Ovary (tissue), 10 donors: ENCODE measurements at places on chromosomes 5 and 9.

DNA sequence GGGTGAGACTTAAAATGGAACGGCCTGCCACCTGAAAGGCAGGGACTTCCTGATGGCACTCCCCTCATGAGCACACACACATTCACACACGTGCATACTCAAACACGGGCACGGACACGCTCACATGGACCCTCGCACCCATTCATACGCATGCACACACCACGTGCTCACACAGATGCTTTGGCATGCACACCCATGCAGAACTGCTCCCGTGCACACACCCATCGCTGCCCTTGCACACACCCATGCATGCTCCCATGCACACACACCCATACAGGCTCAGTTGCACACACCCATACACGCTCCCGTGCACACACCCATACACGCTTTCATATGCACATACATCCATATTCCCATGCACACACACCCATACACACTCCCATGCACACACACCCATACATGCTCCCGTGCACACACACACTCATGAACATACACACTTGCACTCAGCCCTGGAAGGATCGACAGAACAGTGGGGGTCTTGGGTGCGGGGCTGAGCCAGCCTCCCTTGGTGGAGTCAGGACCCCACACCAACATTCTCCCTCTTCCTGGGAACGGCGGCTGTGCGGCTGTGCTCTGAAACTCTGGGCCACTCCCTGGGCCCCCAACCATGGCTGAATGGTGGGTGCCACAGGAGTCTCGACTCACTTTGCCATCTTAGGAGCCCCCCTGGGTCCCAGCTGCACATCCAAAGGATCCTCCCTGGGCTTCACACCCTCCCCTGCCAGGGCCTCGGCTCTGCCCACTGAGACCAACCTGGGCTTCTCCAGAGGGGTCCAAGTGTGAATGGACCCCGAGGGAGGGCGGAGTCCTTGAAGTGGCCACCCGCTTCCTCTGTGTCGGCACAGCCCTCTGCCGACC, 115.2 kb downstream of the RXRA start:
- no peak for DNase-seq

DNA sequence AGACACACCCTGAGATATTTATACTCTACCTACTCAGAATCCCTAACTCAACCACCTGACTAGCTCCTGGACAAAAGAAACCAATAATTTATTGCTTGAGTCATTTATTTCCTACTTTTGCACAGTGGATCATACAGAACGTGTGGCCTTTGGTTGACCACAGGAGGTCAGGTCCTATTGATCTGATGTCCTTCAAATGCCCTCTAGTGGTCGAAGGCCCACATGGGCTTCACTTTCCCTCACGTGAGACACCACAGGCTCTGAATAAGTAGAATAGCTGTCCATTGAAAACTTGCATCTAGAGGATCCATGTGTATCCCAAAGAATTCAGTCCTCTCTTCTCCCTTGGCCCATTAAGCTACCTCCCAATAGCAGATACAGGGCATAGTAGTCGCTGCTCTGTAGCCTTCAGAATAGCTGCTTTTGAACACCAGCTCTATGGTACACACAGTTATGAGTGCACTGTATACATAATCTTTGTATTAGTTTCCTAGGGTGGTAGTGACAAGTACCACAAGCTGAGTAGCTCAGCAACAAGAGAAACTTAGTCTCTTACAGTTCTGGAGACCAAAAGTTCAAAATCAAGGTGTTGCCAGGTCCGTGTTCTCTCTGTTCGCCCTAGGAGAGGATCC, 177.6 kb upstream of the SMARCA2 start:
- DNase-seq = no peak

- no peak for DNase-seq
Measured at GRCh38 chr9:130997925-130998596, 10.9 kb upstream of the LAMC3 start.

DNA sequence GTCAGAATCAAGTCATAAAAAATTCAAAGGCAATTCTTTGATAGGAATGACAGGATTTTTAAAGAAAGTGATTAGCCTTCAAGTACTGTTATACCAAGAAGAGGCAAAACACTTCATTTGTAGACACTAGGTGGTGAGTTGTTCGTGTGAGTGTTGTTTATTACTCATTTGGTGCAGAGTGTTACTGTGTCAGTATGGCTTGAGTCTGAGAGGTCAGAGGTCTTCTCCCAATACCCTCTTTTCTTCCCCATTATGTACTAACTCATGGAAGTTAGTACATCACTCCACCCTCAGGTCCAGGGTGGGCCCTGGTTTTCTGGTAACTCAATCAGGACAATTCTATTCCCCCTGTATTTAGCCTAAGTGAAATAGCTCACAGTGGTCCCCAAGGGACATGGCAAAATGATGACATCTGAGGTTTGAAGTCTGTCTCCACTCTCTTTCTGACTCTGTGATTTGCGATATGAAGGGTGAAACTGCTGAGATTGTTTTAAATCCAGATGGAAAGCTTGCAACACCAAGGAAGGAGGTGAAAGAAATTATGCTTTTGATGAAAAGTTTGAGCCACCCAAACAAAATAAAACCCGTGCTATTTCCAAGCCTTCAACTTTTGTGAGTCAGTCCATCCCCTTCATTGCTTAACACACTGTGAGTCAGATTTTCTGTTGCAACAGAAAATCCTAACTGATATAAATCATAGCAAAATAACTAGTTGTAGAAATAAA, 56.8 kb downstream of the NUDT12 start:
- DNase-seq = no peak

DNA sequence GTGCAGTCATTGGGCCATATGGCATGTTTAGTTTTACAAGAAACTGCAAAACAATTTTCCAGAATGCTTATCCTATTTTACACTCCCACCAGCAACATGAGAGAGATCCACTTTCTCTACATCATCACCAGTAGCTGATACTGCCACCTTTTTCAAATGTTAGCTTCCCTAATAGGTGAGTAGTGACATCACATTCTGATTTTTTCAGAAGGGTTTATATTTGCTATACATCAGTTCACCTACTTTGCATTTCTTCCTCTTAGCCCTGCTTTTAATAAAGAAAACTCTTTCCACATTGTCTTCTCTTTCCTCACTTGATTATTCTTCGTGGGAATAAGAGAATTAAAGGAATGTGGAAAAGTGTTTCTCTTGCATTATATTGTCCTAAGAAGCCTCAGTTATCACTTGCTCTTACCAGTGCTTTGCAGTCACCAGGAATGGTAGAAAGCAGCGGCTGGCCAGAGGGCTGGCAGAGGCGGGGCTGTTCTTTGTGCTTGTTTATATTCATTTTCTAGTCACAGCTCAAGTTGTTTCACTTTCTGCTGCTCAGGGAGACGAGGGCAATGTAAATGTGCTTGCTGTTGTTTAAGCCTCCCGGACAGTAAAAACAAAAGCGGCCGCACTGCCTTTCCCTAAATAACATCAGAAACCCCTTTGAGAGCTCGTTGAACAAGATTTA, 164.8 kb downstream of the HSD17B3 start:
- peak; percentile 48 for DNase-seq

- DNase-seq = no peak
Measured at GRCh38 chr5:33166948-33167347, 273.8 kb upstream of the TARS1 start.

- no peak for DNase-seq
Measured at GRCh38 chr5:15703901-15704300, 203.9 kb downstream of the FBXL7 start.

DNA sequence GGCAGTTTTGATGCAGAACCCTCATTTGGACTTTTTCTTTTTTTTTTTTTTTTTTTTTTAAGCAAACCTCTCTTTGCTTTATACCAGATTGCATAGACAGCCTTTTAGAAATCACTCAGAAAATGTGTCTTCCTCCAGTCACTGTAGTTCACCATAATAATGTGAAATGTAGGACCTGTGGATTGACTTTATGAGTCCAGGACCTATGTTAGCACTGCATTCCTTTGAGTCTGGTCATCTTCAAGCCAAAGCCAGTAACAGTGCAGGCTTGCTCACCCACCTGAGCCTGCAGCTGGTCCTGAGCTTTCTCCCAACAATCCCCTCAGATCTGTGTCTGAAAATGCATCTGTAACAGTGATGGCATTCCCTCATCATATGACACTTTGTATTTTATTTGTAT, 110.7 kb upstream of the NFIL3 start:
- no peak for DNase-seq

DNA sequence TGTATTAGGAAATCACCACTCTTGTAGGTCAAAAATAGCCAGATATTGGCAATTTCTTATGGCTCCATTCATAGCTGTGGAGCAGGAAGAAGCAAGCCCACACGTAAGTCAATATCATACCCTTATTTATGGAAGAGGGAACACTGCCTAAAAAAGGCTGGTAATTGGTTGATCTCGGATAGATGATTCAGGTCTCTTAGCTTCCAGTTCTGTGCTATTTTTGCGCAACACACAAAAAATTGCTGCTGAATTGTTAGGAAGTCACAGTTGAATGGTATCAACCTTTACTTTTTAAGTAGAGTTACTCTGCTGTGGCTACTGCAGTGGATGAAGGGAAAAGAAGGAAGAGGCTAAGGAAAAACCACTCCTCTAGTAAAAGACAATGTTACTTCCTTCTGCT, 168.8 kb downstream of the ARHGAP26 start:
- no peak for DNase-seq

GRCh38 chr9:130235558-130236435, 29.8 kb upstream of the HMCN2 start:
- DNase-seq = peak; percentile 74

DNA sequence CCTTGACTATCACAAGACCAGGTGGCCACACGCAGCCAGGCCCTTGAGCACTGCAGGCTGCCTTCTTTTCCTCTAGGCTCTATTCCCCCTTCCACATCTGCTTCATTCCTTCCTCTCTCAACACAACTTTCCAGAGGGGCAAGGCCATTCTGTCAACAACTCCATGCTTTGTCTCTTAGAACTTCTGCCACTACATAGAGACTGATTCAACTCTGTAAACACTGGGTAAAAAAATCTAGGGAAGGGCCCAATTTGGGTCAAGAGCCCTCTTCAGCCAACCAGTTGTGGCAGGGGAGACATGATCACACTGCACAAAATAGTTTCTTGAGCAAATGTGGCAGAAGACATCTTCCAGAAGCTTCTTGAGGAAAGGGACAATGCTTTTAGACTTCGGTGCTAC, 55.6 kb downstream of the ATPSCKMT start:
- no peak for DNase-seq

GRCh38 chr5:100311806-100312205, 223.4 kb upstream of the FAM174A start:
- no peak for DNase-seq

- DNase-seq = no peak
Measured at GRCh38 chr5:54523534-54523933, 6.0 kb downstream of the SNX18 start.

GRCh38 chr9:129875687-129876395, 40.6 kb downstream of the USP20 start:
- DNase-seq = no peak

- DNase-seq = no peak
Measured at GRCh38 chr9:134522976-134523375, 118.6 kb upstream of the COL5A1 start.

- DNase-seq = peak; percentile 36
Measured at GRCh38 chr9:89923961-89924504, 319.2 kb downstream of the GADD45G start.

GRCh38 chr9:104961701-104962359, 33.9 kb upstream of the ABCA1 start:
- DNase-seq = no peak

GRCh38 chr5:150291388-150292385, 2.1 kb upstream of the CAMK2A start:
- no peak for DNase-seq

- no peak for DNase-seq
Measured at GRCh38 chr5:168925160-168925559, 346.0 kb upstream of the PANK3 start.

DNA sequence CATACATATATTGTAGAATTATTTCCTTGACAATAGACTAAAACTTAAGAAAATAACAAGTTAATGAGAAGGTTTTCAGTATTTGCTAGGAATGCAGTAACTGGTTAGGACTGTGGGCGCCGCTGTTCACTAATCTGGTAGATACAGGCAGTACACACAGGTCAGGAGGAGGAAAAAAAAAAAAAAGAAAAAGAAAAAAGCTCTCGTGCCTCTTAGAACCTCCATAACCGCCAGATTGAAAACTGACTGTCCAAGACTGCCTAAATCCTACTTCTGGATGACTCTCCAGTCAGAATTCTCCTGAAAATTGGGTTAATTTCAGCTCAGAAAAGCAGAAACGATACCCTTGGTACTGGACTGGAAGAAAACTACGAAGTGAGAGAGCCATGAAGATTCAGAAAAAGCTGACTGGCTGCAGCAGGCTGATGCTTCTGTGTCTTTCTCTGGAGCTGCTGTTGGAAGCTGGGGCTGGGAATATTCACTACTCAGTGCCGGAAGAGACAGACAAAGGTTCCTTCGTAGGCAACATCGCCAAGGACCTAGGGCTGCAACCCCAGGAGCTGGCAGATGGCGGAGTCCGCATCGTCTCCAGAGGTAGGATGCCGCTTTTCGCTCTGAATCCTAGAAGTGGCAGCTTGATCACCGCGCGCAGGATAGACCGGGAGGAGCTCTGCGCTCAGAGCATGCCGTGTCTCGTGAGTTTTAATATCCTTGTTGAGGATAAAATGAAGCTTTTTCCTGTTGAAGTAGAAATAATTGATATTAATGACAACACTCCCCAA, at the start of gene PCDHGA1:
Gene PCDHGA1 (plus strand): TSS at position 216 of the 782 bp plus-strand sequence.
- DNase-seq = no peak

DNA sequence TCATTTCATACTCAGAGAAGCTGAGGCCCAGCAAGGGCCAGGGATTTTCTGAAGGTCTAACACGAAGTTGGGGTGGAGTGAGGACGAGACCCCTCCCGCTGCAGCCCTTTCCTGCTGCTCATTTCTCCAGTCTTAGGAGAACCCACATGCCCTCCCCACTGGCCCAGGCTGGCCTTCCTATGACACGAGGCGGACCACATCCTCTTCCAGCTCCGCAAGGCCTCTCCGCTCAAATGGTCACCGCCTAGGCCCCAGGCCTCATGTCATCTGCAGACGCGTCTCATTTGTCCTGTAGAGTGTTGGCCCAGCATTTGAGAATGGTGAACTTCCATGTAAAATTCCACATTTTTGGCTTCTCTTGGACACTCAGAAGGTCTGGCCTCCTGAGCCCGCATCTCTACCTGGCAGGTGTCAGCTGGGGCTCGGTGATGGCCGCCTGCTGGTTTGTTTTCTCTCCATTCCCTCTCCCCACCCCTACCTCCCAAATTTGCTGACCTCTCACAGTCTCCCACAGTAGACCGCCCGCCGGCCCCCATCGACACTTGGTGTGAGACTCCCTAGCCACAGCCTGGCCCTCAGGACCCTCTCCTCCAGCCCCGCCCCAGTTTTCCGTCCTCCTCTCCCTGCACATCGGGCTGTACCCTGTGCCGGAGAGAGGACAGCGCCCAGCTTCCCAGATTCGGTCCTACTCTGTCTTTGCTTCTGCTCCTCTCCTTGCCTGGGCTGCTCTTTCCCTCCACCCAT, 51.7 kb downstream of the ERGIC1 start:
- DNase-seq = no peak

- no peak for DNase-seq
Measured at GRCh38 chr9:128771094-128771721, 519 bp downstream of the ZER1 start.

- no peak for DNase-seq
Measured at GRCh38 chr5:160456480-160457177, 35.0 kb downstream of the PTTG1 start.

GRCh38 chr5:103034662-103035392, 85.1 kb downstream of the GIN1 start:
- no peak for DNase-seq
